Stimulated activated naive CD4-positive, alpha-beta T cell (primary cell): ENCODE measurements at places on chromosomes 16 and 17.

GRCh38 chr17:28720247-28720996 is 637 bp downstream of the RPL23A start:
- DNase-seq: no peak

DNA sequence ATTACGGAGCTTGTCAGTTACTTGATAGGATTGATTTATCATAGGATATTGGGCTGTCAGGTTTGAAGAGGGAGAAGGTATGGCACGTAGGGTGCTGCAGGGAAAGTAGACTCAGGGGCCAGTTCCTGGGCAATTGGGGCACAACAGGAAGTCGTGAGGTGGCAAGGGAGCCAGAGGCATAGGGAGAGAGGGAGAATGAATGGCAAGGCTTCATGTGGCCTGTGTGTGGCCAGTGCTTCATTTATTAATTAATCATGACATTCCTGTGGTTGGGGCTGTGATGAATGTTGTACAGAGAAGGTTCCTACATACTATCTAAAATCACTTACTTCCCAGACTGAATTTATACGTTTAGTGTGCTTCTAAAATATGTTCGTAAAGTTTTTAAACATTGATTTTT is 19.3 kb downstream of the MFSD11 start:
- DNase-seq: no peak

GRCh38 chr17:11535231-11535630 is 63.0 kb upstream of the DNAH9 start:
- no peak for DNase-seq

- DNase-seq: no peak
These were observed 22.3 kb downstream of the CD300LF start for GRCh38 chr17:74690409-74690825.

DNA sequence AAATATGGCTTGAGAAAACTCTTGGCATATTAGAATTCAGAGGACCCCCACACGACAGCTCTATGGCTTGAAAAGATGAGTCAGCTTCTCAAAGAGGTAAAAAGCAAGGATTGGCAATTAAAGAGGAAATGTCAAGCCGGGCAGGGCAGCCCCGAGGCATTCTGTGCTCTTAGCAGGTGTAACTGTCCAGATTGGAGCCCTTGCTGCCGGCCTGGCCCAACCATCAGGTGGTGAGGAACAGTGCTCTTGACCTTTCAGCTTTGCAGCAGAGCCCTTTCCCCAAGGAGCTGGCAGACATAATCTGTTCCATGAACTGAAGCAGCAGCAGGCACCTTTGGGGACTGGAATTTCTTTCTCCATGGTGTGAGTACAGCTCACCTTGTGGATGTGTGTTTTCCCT is 287.8 kb downstream of the UTP18 start:
- DNase-seq: no peak

DNA sequence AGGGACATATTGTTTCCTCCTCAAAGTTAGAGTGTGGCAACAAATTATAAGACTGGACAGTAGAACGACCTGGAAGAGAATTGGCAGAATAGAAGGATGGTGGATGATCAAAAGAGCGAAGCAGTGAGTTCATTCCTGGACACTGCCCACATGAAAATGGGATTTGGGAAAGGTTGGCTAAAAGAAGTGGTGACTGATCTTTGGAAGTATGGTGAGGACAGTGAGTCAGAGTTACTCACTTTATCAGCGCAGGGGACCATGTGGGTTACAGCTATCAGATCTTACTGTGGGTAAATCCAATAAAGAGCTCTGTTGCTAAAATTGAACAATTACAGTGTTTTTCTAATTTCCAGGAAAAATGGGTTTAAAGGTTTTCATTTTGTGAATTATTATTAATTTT is 2.7 kb upstream of the TANC2 start:
- no peak for DNase-seq

GRCh38 chr17:50833510-50834428 is 1.6 kb upstream of the WFIKKN2 start:
- no peak for DNase-seq

DNA sequence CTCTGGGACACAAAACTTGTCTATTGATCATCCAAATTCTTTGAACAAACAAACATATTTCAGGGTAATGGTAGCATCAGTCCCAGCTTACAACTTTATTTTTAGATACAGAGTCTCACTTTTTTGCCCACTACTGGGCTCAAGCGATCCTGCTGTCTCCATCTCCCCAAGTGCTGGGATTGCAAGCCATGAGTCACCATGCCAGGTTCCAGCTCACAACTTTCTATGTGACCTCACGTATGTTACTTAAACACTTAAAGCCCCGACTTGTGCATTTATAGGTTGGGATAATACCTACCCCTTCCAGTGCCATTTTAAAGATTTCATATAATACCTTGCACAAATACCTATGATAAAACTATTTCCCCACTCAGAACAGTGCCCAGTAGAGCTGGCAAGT is 42.0 kb upstream of the KSR1 start:
- DNase-seq: no peak

DNA sequence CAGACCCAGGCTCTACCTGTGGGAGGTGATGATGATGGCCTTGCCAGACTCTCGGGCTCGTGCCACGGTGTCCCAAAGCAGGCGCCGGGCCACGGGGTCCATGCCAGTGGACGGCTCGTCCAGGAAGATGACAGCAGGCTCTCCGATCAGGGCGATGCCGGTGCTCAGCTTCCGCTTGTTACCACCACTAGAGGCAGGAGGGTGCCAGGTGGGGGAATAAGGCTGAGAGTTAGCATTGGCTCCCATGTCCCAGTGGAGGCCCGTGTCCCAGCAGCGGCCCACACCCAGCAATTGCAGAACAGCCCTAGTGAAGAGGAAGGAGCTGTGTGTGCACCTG is 10.3 kb upstream of the RNPS1 start:
- no peak for DNase-seq

DNA sequence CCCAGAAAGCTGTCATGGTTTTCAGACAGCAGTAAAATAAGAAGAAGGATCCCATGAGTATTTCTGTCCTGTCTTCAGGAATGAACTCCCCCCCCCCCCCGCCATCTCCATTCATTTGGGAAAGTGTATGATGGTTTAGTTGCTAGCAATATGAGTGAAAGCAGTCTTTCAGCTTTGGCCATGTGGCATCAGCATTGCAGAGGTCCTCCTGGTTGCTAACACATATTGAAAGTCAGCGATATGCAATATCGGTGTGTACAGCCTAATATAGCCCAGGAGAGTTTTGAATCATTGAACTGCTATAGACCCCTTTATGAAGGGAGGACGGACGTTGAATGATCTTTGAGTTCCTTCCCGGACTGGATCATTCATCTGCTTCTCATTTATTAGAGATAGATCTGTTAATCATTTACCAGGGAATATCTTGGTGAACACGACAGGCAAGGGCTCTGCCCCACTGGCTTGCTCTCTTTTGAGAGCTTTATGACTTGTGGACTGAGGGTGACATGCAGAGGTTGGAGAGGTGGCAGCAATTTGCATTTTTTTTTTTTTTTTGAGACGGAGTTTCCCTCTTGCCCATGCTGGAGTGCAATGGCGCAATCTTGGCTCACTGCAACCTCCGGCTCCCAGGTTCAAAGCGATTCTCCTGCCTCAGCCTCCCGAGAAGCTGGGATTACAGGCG is 25.2 kb downstream of the DEF8 start:
- no peak for DNase-seq

DNA sequence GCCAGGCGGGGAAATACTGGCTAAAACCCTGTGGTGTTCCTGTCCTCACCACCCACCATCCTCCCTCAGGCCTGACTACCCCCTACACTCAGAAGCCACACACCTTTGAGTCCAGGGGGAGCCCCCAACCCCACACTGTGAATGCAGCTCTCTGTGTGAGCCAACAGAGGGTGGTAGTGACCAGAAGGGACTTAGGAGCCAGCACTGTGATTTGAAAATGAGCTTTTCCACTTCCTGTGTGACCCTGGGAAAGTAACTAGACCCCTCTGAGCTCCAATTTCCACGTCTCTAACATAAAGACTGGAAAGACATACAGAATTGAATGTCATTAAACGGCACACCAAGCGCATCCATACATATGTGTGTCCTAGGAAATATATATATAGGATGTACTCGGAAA is 58.7 kb downstream of the SDK2 start:
- DNase-seq: no peak

DNA sequence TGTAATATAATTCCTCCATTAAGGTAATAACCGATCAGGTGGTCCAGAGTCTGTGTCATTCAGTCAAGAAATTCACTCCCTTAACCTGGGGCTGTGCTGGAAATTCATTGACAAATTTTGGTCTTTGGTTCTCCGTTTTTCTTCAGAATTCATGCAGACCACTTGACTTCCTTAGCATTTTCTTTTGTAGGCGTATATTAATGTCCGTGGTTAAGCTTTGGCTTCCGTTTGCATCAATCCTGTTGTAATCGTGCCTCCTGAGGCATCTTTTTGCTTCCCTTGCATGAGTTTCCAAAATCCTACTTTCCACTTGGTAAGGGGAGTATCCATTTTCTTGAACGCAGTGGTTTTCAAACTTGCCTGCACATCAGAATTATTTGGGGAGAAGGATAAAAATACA is 9.0 kb downstream of the LRRC37B start:
- DNase-seq: no peak

DNA sequence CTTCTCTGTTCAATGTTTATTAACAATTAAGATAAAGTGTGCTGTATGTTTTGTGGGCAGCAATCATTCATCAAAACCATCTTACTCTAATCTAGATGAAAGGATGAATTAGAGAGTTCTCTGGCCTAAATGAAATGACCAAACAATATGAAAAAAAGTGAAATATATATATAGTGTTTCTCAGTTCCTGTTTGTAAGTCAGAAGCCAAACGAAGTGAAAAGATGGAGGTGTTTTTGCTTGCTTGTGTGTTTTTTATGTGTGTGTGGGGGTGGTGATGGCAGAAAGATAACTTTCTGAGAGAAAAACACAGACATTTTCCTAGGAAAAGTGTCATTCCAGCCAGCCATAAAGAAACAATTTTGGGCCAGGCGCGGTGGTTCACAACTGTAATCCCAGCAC is 138.6 kb downstream of the CDH8 start:
- no peak for DNase-seq

DNA sequence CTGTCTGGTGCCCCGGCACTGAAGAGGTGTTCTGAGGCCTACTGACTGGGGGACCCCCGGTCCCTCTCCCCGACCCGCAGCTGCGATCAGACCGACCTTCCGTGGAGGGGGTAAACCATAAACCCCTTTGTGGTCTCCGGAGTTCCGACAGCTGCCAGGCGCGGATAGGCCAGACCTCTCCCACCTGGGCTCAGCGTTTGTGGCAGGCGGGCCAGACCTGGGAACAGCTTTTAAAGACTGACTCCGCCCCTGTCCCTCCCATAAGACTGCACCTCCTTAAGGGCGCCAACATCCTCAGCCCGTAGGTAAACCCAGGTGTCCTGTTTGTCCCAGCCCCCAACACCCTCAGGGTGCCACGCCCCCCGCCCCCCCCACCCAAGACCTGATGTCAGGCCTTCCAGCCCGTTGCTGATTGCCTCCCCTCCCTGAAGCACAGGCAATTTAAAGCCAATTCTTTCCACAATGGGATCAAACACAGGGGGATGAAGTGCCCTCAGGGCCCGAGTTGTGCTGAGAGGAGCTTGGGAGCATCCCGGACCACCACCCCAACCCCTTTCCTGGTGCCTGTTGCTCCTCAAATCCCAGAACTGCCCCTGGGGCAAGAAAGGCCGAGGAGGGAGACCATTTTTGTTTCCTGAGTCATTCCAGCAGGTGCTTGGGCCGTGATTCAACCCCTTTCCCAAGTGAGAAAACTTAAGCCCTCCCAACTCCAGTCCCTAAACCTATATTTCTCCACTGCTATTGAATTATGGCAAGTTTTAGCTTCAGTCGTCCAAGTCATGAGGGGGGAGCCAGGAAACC is at the start of gene SOX15:
Gene SOX15, minus strand, starts transcription at position 204 of the 801 bp plus-strand sequence. CDS start 418 bp downstream, outside the sequence.
- DNase-seq: no peak

- no peak for DNase-seq
These were observed 143.9 kb downstream of the CMIP start for GRCh38 chr16:81588326-81589081.

GRCh38 chr17:40178021-40178601 is 841 bp downstream of the RAPGEFL1 start:
- no peak for DNase-seq

- DNase-seq: no peak
These were observed 280.8 kb upstream of the TBX2 start for GRCh38 chr17:61118871-61119270.

DNA sequence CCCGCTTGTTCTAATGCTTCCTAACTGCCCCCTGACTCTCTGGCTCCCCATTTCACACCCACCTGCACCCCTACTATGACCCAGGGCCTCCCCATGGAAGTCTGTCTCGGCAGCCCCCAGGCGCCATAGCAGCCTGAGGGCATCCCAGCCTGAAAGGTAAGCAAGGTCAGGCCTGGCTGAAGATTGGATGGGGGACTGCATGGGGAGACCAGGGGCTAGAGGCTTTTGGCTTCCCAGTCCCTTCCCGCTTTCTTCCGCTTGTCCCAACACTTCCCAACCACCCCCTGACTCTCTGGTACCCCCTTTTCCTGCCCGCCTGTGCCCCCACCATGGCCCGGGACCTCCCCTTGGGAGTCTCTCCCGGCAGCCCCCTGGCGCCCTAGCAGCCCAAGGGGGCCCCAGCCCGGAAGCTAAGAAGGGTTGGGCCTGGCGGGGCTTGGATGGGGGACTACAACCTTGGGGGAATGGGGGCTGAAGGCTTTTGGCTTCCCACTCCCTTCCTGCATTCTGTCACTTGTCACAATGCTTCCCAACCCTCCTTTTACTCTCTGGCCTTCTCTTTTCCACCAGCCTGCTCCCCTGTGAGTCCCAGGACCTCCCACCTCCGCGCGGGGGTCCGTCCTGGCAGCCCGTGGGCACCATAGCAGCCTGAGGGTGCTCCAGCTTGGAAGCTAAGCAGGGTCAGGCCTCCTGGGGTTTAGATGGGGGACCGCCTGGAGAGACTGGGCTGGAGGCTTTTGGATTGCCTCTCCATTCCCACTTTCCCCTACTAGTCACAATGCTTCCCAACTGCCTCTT is 2288.4 kb downstream of the TP53TG3F start:
- no peak for DNase-seq

DNA sequence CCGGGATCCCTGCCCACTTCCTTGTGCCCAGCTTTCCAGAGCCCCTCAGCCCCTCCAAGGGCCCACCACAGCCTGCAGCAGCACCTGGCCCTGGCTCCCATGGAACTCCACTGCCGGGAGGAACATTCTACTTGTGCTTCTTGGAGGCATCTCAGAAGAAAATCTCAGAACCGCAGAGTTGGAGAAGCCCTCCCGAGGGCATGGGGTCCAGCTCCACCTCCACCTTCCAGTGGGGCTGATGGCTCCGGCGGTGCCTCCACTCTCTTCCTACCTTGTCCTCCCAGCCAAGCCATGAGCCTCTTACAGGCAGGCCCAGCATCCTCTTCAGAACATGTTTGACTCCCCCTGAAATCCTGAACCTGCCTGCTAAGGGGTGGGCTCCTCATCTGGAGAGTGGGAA is 79.4 kb upstream of the ZNF469 start:
- DNase-seq: no peak

DNA sequence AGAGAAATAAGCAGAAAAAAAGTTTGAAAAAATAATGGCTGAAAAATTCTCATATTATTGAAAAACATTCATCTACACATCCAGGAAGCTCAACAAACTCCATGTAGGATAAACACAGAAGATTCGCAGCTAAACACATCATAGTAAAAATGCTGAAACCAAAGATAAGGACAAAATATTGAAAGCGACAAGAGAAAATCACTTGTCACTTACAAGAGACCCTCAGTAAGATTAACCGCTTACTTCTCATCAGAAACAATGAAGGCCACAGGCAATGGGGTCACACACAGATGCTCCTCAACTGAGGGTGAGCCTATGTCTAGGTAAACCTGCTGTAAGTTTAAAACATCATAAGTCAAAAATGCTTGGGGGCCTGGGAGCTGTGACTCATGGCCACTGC is 38.1 kb upstream of the METRNL start:
- DNase-seq: no peak
